HuH-7 (cell line): ENCODE measurements at places on chromosomes 2 and 18.

DNA sequence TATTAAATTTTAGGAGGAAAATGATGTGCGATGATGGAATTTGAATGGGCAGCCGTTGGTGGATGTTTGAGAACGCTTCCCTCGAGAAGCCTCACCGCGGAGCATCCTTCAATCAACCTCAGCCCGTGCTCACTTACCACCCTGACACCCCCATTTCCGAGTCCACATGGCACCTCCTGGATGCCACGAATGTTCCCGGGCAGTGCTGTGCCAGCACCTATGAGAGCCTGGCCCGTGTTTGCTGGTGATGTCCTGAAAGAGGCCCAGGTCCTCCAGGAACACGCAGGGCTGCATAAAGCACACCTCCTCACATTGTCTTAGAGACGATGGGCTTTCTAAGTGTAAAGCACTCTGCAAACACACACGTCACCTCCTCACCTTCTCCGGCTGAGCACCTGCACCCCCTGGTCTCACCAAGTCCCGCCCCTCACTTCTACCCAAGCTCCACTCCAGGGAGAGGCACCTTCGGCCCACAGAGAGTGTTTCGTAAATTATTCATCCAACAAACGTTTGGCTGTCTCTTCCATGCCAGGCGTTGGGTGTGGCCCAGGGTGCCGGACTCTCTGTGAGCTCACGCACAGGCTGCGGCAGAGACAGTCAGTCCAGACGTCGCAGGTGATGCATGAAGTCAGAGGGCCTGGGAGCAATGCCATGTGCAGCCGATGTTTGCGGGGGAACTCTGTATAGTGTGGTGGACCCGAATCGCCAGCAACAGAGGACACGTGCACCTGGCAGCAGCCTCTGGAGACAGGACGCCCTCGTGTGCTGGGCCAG is 150.0 kb downstream of the TPO start:
- DNase-seq: no peak

DNA sequence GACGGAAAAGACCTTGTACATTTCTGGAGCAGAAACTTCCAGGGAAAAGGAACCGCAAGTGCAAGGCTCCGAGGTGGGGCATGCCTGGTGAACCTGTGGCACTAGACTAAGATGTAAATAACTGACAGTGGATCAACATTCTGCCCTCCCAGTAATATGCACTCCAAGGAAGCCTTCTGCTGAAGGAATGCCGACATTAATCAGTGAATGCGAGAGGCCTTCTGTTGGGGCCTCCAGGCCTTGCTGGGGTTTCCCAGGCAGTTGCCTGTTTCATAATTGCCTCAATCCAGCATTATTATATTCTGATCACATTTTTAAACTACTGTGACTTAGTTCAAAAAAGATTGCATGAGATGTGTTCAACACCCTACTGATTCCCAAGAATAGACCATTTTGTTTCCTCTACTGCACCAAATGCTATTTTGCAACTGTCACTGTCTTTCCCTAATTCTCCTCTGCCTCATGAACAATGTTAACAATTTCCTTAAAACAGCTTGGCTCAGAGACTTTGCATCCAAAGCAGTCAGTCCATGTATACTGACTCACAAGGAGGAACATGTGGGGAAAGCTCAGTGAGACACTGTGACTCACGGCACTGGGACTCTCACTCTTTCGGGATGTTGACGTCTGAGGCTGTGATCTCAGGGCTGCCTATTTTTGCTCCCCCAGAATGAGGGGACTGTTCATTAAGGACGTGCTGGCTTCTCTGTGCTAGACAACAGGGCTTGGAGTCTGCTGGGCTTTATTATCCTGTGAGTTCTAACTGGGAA is 10.5 kb upstream of the DSG2 start:
- DNase-seq: no peak

- no peak for DNase-seq
These were observed 43.0 kb downstream of the FBXO48 start for GRCh38 chr2:68423966-68424650.

DNA sequence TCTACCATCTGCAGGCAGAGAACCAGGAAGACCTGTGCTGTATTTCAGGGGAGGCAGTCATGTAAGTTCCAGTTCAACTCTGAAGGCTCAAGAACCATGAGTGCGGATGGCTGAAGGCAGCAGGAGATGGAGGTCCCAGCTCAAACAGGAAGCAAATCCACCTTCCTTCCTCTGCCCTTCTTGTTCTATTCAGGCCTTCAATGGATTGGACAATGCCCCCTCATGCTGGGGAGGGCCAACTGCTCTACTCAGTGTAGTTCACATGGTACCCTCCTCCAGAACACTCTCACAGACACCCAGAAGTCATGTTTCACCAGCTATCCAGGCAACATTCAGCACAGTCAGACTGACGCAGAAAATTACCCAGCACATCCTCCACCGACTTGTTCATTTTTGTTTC is 39.1 kb upstream of the RAB31 start:
- DNase-seq: no peak

DNA sequence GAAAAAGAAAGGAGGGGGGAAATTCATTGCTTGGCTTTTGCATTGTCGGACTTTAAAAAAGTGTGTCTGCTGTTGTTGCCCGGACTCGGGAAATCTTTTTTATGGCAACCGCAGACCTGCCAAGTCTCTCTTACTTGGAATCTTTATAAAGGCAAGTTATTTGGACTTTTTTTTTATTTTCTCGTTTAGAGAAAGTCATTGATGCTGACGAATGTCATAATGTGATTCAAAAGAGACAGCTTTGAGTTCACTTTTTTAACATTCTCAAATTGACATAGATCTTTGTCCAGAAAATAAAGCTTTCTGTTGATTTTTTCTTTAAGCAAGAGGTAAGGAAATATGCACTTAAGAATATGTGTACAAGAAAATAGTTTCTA is 651 bp upstream of the ZNF521 start:
- no peak for DNase-seq

GRCh38 chr2:41720331-41721251 is 327.2 kb upstream of the PKDCC start:
- no peak for DNase-seq

GRCh38 chr2:23320058-23320457 is 64.9 kb upstream of the KLHL29 start:
- no peak for DNase-seq

DNA sequence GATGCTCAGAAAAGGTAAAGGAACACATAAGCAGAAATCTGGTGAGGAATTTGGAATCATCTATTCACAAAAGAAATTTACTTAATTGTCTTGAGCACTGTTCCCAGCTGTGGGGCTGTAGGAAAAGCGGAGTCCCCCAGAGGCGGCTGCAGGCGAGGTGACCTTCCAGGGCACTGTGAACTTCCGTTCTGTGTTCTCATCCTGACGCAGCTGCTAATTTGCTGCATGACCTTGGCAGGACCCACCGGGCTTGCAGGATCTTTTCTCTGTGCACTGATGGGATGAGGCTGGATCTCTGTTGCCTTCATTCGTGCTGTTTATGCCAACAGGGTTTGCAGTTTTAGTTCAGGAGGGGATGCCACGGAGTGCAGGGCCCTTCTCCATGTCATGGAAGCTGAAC is 301.9 kb upstream of the MYT1L start:
- no peak for DNase-seq

- DNase-seq: no peak
These were observed 14.7 kb upstream of the ATP6V1B1 start for GRCh38 chr2:70921031-70921430.

GRCh38 chr2:98801921-98802321 is 71.0 kb upstream of the MGAT4A start:
- no peak for DNase-seq

GRCh38 chr18:32553174-32553573 is 82.5 kb upstream of the GAREM1 start:
- no peak for DNase-seq

- no peak for DNase-seq
These were observed 95.9 kb downstream of the EPB41L5 start for GRCh38 chr2:120108749-120109148.
